HFFc6 (cell line): ENCODE measurements at places on chromosomes 5 and 9. TPM values are rescaled to one million over a fixed set of nuclear protein-coding genes. Genes with fewer than 3 reads are reported as not detected.
A peak's percentile ranks its signal among the peaks of the same experiment; 100 is the strongest.

Gene PRLR
- total RNA-seq = 1.3 to 2.4 TPM (median 1.4 TPM) in 3 replicates

Gene LHX3
- total RNA-seq = not detected in 3 replicates

Gene PCDH12
- 0.03 to 0.48 TPM (median 0.05 TPM) in 3 replicates for total RNA-seq

Gene PPP3R2
- total RNA-seq = not detected in 3 replicates

Gene FBLL1
- not detected in 3 replicates for total RNA-seq

Gene HSPB3
- 7.3 and 12.5 TPM in 2 replicates for total RNA-seq

Gene SPATA31D1
- not detected in 3 replicates for total RNA-seq

Gene C5orf58
- not detected in 3 replicates for total RNA-seq

Gene ACOT12
- total RNA-seq = not detected in 2 replicates

Gene PALM2AKAP2
- total RNA-seq = 22.8 and 33.1 TPM in 2 replicates

Gene UIMC1
- 23.0 to 24.4 TPM (median 23.6 TPM) in 3 replicates for total RNA-seq

Gene GABRA6
- total RNA-seq = not detected in 3 replicates

Gene HEXB
- total RNA-seq = 128 to 153 TPM (median 133 TPM) in 3 replicates

Gene AOPEP
- 32.2 to 45.3 TPM (median 42.7 TPM) in 3 replicates for total RNA-seq

- no peak for DNase-seq
Observed at GRCh38 chr5:84272771-84273516, 111.7 kb downstream of the EDIL3 start.

GRCh38 chr9:26159575-26160392 lies 481.5 kb upstream of the TUSC1 start:
- peak; percentile 16 for DNase-seq

GRCh38 chr5:147234825-147235635 lies at the start of gene STK32A:
STK32A (plus strand) TSS chr5:147235026; CDS start chr5:147239635, 4,609 bp downstream.
- no peak for DNase-seq

- no peak for DNase-seq
Observed at GRCh38 chr9:118325757-118326156, 621.6 kb downstream of the TLR4 start.

GRCh38 chr9:4762886-4763541 lies 22.0 kb upstream of the AK3 start:
- DNase-seq = no peak

GRCh38 chr5:62282064-62282463 lies 23.9 kb upstream of the KIF2A start:
- DNase-seq = no peak

DNA sequence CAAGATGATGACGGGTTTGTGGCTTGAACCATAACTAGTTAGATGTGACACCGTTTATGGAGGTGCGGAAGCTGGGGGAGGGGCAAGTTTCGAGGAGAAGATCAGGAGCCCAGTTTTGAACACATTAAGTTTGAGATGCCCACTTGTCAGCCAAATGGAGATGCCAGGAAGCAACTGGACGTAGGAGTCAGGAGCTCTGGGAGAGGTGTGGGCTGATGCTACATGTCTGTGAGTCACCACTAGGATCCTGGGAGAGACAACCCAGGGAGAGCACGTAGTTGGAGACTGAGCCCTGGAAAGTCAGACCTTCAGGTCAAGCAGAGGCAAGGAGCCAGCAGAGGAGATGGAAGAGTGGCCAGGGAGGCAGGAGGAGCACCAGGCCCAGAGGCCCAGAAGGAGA lies 48.8 kb upstream of the SLC25A51 start:
- peak; percentile 79 for DNase-seq

DNA sequence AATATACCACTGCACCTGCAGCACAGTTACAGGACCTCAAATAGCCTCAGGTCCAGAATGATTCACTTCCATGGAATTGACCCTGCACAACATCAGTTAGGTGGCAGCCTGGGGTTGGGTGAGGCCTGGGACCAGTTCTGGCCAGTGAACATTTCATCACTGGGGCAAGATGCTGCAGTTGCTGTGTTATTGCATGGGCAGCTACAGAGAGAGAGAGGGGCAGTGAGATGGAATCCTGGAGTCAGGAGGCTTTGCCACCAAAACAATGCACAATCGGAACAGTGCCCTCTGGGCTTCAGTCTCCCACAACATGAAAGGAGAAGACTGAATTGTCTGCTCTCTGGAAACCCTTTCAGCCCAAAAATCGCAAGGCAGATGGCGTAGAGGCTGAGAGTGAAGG lies 51.8 kb downstream of the SH3TC2 start:
- peak; percentile 46 for DNase-seq

DNA sequence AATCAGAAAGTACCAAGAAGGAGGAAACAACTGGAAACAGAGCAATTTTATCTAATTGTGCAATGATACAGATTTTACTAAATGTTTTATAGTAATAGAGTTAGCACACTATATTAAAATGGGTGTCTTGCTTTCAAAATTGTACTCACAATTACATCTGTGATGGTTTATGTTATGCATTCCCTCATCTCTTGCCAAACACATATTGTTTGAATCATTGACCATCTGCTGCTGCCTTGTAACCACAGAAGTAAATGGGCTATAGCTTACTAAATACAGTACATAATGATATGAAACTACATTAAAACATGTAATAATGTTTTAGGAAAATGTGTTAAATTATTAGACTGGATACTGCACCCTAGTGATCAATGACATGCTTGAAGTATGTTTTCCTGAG lies 158.1 kb downstream of the SLC25A46 start:
- no peak for DNase-seq

DNA sequence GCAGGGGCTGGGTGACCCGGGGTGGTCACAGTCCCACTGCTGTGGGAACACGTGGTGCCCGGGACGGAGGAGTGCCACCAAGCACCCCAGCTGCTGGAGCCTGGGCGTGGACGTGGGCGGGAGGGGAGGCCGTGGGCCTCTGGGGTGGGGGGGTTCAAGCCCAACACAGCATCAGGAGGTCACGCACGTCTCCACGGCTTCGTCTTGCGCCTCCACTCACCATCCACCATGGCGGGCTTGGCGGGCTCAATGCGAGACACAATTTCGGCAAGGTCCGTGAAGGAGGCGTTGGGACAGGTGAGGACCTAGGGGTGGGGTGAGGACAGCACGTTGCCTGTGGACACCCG lies 2.2 kb upstream of the NSMF start:
- no peak for DNase-seq

- DNase-seq = peak; percentile 6
Observed at GRCh38 chr5:61467766-61468482, 135.9 kb downstream of the ZSWIM6 start.

DNA sequence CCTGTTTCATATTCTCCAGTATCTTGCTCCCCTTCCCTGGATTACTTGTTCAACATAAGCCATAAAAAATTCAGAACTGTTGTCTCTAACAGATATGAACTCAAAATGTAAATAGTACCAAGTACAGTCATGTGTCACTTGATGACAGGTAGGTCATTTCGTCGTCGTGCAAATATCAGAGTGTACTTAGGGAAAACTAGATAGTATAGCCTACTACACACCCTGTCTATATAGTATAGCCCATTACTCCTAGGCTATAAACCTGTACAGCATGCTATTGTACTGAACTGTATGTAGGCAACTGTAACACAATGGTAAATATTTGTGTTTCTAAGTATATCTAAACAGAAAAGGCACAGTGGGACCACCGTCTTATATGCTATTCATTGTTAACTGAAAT lies 39.1 kb downstream of the SMIM15 start:
- DNase-seq = no peak

DNA sequence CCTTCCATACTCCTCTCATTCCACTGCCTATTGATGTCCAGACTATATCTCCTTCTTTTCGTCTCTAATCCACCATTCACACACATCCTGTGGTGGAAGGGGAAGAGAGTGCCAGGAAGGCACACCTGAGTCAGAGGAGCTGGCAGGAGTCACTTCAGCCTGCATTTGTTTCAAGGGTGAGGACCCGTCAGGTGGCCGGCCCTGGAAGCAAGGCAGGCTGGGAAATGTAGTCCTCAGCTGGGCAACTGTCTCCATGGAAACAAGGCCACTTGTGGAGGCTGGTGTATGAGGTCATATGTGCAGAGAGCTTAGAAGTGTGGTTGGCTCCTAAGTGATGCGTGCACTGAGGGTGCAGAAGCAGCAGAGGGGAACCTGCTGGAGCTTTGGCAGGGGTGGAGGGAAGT lies 278.4 kb downstream of the NSG2 start:
- DNase-seq = no peak

GRCh38 chr5:111223787-111224560 lies at the start of gene CAMK4:
CAMK4 (plus strand) TSS chr5:111224384; CDS start chr5:111224484, 100 bp downstream.
- peak; percentile 57 for DNase-seq

- DNase-seq = peak; percentile 63
Observed at GRCh38 chr9:4366591-4367330, 66.9 kb upstream of the GLIS3 start.

- DNase-seq = peak; percentile 96
Observed at GRCh38 chr5:158382473-158382872, 523.5 kb upstream of the CLINT1 start.

DNA sequence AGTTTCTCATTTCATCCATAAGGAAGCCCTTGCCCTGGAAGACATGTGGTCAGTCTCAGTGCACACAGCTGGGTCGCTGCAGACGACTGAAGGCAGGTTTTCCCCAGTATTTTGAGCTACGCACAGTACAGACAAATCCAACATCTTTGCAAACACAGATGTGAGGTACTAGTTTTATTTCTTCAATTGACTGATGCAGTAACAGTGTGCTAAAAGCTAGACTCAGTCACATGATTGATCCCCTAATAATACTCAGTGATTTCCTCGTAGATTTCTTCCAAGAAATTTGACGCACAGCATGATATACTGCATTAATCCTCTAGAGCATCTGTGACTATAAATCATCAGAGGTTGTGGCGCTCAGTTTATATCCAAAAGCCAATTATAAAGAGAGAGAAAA lies 346.1 kb downstream of the DIRAS2 start:
- DNase-seq = no peak

- DNase-seq = no peak
Observed at GRCh38 chr9:70539001-70539400, 124.5 kb upstream of the KLF9 start.

GRCh38 chr5:178273041-178273440 lies 40.4 kb upstream of the PHYKPL start:
- DNase-seq = no peak

GRCh38 chr9:89078421-89078820 lies 87.2 kb downstream of the S1PR3 start:
- no peak for DNase-seq

GRCh38 chr5:53871775-53872174 lies 311.3 kb downstream of the NDUFS4 start:
- DNase-seq = no peak

- DNase-seq = no peak
Observed at GRCh38 chr5:158920736-158921135, 179.0 kb downstream of the EBF1 start.

DNA sequence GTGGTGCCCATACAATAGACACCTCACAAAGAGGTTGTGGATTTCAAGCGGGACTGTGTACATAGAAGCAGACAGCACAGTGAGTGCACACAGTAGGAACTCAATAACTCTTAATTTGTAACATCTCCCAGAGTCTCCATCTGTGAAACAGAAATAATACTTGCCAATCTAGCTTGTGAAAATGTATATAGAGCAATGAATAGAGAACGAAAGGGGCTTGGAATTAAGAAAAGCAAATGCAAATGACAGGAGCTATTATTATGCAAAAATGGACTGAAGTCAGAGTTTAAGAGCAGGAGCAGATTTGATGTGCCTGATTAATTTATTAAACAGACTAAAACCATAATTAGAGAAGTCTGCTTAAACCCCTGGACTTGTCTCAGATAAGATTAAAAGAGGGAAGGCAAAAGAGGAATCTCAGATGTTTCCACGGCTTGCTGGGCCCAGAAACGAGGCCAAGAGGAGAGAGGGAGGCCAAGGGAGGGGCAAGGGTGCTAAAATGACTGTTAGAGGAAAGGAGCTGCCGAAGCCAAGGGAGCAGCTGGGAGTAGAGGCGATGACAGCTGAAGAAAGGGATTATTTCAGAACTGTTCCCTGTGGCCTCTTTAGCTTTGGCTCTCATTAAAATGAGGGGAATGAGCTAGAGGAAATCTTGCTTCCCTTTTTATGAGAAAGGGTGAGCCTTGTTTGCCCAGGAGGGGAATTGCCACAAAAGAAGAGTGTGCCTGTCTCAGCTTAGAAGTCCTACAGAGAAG lies 72.1 kb downstream of the FEM1C start:
- DNase-seq = no peak

DNA sequence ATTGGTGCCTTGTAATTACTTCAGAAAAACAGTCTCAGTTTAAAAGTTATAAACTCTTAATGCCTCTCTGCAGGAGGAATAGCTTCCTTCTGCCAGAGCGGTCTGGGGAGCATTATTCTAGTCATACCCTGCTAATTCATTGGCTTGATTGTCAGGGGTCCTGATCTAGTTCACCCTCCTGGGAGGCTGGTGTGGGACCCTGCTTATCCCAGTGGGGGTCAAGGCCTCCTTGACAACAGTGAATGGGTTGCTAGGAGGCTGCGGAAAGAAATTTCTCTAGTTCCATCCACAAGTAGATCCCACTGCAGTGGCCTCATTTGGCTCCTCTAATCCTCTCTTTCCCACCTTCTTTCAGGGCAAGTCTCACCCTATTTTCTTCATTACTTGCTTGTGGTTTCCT lies 105.7 kb downstream of the TMC1 start:
- no peak for DNase-seq

GRCh38 chr9:25453875-25454274 lies 224.4 kb downstream of the TUSC1 start:
- DNase-seq = no peak

- DNase-seq = no peak
Observed at GRCh38 chr5:60843936-60844905, at the start of gene ELOVL7. ELOVL7 (minus strand) TSS chr5:60844269; CDS start chr5:60787397, 56,872 bp downstream.

DNA sequence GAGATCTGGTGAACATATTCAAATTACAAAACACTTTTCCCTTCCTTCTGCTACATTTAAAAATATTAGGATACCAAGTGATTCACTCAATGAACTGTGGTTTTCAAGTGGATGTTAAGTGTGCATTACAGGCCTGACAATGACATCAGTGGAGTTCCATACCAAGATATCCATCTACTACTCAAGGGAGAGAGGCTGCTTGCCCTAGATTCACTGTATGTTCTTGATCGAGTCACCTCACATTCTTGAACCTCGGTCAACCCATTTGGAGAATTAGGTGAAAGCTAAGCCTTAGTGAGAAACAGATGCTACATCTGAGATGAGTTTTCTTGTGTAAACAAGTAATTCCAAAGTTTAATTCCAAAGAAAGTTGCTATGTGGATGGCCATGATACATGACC lies 142.2 kb downstream of the FGF10 start:
- DNase-seq = no peak

DNA sequence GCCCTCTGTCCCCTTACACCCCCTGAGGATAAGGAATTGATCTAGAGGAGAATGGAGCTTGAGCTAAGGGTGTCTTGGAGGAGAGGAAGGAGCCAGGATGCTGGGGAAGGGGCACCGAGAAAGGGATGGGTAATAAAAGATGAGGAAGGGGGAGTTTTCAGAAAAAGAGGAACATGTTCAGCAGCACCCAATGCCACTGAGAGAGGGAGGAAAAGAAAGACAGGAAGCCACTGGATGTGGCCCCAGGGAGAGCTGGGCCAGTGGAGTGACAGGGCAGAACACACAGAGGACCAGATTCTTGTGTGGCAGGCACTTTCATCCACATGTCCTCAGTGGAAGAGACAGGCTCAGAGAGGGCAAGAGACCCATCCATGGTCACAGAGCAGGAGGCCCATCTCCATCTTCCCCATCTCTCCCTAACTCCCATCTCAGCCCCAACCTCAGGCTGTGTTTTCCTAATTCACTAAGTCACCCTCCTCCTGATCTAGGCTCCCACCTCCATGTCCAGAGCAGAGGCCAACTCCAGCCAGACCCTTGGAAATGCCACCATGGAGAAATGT lies 7.2 kb downstream of the PFN3 start:
- DNase-seq = no peak

- no peak for DNase-seq
Observed at GRCh38 chr9:27545471-27545870, 15.9 kb upstream of the MOB3B start.
